ENCODE measurements at places on chromosomes 16 and 17. TPM values are rescaled to one million over a fixed set of nuclear protein-coding genes. Genes with fewer than 3 reads are reported as not detected.

GRCh38 chr17:82285141-82285540, 11.6 kb upstream of the CSNK1D start:
- no peak for DNase-seq

ARHGAP44 gene
- total RNA-seq = not detected

DNA sequence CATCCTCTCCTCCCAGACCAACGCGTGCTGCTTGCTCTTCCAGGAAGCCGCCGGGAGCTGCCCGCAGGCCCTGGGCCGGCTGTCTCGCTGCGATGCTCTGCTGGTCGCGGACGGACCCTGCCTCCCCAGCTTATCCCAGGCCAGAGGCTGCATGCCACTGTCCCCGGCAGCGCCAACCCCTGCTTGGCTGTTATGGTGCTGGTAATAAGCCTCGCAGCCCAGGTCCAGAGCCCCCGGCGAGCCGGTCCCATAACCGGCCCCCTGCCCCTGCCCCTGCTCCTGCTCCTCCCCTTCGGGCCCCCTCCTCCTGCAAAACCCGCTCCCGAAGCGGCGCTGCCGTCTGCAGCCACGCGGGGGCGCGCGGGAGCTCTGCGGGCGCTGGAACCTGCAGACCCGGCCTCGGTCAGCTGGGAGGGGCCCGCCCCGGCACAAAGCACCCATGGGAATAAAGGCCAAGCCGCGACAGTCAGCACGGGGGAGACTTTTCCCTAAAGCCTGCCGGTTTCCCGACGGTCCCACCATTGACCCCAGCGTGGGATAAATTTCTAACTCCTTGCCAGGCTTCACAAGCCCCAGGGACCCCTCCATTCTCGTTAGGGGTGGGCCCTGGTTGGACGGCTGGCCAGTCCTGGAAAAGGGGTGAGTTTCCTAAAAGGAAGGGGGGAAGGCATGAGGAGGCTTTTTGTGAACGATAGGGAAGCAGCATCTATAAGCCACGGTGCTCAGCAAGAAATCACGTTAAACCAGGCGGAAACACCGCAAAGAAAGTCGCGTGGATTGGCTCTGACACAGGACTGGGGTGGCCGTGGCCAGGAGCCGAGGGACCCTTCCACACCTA, 11.2 kb downstream of the ENPP7 start:
- peak; percentile 78 for DNase-seq

DNA sequence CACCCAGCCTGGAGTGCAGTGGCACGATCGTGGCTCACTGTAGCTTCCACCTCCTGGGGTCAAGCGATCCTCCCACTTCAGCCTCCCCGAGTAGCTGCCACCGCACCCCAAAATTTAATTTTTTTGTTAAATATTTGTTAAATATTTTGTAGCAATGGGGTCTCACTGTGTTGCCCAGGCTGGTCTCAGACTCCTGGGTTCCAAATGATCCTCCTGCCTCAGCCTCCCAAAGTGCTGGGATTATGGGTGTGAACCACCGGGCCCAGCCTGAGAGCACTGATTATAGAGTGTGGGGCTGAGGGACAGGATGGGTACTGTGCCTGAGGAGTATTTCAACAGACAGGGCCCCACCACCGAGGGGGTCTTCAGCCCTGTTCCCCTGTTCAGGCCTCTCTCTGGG, 35.6 kb downstream of the TPSG1 start:
- no peak for DNase-seq

CD300A gene
- 1.3 TPM for total RNA-seq

GRCh38 chr17:57561072-57561861, 183.8 kb downstream of the CCDC182 start:
- DNase-seq = no peak

- no peak for DNase-seq
Observed at GRCh38 chr16:51538707-51539498, 387.8 kb upstream of the SALL1 start.

KRT9 gene
- total RNA-seq = not detected

RHBDL1 gene
- 0.94 TPM for total RNA-seq

TPSG1 gene
- total RNA-seq = not detected

GRCh38 chr16:73057291-73058210, 9.6 kb upstream of the ZFHX3 start:
- no peak for DNase-seq

DNA sequence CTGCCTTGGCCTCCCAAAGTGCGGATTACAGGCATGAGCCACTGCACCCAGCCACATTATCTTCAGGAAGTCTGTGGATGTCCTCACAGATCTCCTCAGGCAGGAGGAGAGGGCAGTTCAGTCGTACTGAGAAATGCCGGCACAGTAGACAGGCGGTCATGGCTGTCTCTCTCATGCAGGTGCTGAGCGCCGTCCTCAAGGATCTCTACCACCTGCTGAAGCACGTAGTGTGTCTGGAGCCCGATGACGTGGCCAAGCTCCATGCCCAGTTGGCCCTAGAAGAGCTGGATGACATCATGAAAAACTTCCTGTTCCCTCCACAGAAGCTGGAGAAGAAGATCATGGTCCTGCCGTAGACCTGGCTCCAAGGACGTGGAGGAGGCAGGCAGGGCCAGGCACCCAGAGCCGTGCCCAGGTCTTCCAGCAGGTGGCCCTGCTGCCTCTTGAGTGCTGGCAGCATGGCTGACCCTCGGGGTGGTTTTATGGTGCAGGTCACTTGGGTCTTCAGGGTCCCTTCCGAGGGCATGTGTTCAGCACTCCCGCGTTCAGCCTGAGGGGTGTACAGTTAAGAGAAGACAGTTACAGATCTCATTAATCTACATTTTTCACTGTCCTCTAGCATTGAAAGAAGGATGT, 22.0 kb upstream of the HAS3 start:
- no peak for DNase-seq

KCNJ18 gene
- not detected for total RNA-seq

GRCh38 chr17:80577876-80578570, 33.4 kb downstream of the RPTOR start:
- DNase-seq = no peak

CD300LB gene
- not detected for total RNA-seq

DNA sequence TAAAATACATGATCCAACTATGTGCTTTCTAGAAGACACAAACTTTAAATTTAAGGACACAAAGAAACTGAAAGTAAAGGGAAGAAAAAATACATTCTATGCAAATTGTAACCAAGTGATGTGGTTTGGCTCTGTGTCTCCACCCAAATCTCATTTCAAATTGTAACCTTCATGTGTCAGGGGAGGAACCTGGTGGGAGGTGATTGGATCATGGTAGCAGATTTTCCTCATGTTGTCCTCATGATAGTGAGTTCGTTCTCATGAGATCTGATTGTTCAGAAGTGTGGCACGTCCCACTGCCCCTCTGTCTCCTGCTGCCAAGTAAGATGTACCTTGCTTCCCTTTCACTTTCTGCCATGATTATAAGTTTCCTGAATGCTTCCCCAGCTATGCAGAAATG, 15.0 kb downstream of the OR1A1 start:
- no peak for DNase-seq

GRCh38 chr17:5561736-5562571, 22.4 kb downstream of the NLRP1 start:
- no peak for DNase-seq

WNT9B gene
- total RNA-seq = not detected

TNFRSF13B gene
- not detected for total RNA-seq

DNA sequence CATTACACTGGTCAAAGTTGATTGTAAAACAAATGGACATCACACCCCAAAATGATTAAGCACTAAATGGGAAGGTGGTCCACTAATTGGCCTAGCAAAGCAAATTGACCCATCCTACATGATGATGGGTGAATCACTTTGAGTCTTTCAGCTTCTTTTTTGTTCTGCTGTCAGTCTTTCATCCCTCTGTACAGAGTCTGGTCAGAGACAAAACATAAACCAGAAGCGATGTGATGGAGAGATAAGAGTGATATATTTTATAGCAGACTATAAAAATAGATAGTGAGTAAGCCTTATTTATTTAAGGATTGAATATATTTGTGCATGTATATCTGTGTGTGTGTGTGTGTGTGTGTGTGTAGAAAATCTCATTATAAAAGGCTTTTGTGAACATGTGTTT, 618.4 kb upstream of the SOX9 start:
- no peak for DNase-seq

DNA sequence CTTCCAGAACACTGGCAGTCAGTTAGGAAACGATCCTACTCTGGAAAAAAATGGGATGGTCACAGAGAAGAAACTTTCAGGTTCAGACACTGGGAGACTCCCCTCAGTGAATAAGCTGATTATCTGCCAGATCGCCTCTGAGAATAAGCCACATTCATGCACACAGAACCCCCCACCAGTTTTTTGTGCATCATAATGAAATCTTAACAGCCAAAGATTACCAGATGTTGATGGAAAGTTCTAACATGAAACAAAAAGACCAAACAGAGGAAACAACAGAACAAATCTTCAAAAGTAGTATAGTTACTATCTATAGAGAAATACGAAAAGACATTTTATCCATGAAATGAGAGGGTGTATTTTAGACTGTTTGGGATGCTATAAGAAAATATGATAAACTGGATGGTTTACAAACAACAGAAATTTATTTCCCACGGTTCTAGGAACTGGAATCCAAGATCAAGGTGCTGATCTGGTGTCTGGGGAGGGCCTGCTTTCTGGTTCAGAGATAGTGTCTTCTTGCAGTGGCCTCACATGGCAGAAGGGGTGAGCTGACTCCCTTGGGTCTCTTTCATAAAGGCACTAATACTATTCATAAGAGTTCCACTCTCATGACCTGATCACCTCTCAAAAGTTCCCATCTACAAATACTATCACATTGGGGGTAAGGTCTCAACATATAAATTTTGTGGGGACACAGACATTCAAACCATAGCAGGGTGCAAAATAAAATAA, 8.0 kb upstream of the AMZ2 start:
- DNase-seq = no peak

- no peak for DNase-seq
Observed at GRCh38 chr17:67747681-67748235, 30.0 kb downstream of the NOL11 start.

CRYM gene
- not detected for total RNA-seq

DNA sequence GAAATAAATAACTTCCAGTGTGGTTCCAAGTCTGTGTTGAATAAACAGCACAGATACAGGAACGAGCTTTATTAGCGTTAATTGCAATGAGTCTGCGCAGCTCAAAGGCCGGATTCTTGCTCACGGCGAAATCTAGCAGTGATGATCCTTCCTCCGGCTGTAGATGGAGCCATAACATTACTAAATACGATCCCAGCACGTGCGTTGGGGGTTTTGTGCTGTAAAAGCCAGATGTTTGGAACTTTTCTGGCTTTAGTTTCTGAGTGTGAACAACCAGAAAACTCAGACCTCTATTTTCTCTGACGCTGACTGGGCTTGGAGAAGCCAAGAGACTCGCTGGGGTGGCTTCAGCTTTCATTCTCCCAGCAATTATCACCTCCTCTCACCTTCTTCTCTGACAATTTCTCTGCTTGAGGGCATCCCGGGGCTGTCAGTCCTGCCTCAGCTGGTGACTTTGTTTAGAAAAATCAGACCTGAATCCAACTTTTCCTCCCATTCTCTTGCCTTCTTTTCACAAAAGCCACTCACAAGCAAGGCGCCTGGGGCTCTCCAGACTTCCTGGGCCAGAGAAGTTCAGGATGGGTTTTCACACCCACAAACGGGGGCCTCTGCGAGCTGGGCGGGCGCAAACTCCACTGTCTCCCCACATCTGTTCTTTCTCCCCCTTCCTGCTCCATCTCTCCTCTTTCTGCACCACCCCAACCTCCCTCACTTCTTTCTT, 47.1 kb upstream of the AKTIP start:
- DNase-seq = peak; percentile 72

DNA sequence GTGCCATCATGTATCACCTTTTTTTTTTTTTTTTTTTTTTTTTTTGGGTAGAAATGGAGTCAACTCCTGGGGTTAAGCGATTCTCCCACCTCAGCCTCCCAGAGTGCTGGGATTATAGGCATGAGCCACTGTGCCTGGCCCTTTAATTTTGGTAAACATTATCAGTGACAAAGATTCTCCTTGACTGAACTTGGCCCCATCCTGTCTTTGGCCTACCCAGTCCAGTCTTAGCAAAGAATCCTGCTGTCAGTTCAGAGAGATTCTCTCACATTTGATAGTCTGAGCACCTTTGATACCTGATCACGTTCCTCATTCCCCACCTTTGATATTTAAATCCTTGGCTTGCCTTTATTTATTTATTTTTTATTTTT, 11.5 kb downstream of the RAD51C start:
- DNase-seq = no peak

GRCh38 chr17:11493936-11494335, 104.3 kb upstream of the DNAH9 start:
- no peak for DNase-seq

CPHXL2 gene
- not detected for total RNA-seq

GRCh38 chr17:43992641-43993040, 11.8 kb upstream of the NAGS start:
- DNase-seq = no peak

- DNase-seq = no peak
Observed at GRCh38 chr17:20228860-20229259, 219.7 kb downstream of the SPECC1 start.

ZNF598 gene
- total RNA-seq = 88.8 TPM

GLYR1 gene
- 65.0 TPM for total RNA-seq

ITPRIPL2 gene
- total RNA-seq = 0.19 TPM

GRCh38 chr17:36813957-36814563, 123.2 kb upstream of the LHX1 start:
- no peak for DNase-seq

- no peak for DNase-seq
Observed at GRCh38 chr17:81171941-81172340, 5.9 kb upstream of the AATK start.

ZPBP2 gene
- total RNA-seq = not detected

DNA sequence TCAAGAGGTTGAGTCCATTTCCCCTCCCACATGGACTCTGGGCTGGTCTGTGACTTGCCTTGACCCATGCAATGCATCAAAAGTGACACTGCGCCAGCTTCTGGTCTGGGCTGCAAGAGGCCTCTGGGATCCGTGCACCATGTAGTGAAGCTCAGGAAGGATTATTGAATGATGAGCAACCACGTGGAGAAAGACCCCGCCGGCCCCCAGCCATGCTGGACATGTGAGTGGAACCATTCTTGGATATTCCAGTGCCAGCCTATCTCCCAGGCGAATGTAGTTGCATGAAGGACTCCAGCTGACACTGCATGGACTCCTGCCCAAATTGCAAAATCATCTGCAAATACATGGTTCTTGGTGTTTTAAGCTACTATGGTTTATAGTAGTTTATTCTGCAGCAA, 7.6 kb upstream of the ALOX15B start:
- DNase-seq = no peak

ABCA3 gene
- 2.6 TPM for total RNA-seq

All from activated naive CD4-positive, alpha-beta T cell treated with anti-CD3 and anti-CD28 coated beads for 36 hours (primary cell).